ENCODE measurements at places on chromosomes 12 and 14.

DNA sequence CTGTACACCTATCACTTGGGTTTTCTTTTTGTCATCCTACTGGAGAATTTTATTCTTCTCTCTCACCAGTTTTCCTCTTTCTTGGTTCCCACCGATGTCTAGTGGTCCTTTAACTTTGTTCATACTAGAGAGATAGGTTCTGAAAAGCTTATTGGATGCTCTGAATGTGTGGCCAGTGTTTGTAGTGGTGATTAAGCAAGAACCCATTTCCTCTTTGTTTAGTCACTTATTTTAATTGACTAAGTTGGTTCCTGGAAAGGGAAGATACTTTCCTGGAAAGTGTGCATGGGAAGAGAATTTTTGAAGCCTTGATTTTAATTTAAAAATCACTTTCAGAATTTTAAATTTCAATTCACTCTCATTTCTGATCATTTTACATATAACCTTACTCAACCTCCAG, 127.2 kb downstream of the OTOGL start:
- DNase-seq: no peak

- DNase-seq: no peak
Measured at GRCh38 chr12:19778172-19778571, 338.9 kb downstream of the AEBP2 start.

DNA sequence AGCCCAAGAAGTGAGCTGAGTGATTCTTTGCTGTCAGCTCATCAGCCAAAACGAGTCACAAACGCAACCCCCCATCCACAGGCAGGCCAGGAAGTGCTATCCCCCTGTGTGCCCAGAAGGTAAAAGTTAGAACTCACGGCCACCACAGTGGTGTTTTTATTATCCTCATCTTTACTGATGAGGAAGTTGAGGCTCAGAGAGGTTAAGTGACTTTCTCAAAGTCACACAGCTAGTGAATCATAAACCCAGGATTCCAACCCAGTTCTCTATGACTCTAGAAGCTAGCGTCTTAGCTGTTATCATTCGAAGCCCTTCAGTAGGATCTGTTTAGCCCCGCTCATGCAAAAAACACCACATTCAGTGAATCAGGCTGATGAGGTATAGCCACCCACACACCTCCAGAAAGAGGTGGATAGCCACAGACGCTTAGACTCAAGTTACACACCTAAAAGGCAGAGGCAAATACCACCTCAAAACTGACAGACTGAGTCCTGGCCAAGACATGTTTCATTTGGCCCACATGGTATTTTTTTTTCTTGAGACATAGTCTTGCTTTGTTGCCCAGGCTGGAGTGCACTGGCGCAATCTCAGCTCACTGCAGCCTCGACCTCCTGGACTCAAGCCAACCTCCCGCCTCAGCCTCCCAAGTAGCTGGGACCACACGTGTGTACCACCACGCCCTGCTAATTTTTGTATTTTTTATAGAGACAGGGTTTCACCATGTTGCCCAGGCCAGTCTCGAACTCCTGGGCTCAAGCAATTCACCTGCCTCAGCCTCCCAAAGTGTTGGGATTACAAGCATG, 100.7 kb downstream of the SCARB1 start:
- no peak for DNase-seq

- no peak for DNase-seq
Measured at GRCh38 chr12:117530796-117531195, 169.4 kb upstream of the NOS1 start.

GRCh38 chr12:118830296-118830695, 151.0 kb upstream of the SRRM4 start:
- no peak for DNase-seq

DNA sequence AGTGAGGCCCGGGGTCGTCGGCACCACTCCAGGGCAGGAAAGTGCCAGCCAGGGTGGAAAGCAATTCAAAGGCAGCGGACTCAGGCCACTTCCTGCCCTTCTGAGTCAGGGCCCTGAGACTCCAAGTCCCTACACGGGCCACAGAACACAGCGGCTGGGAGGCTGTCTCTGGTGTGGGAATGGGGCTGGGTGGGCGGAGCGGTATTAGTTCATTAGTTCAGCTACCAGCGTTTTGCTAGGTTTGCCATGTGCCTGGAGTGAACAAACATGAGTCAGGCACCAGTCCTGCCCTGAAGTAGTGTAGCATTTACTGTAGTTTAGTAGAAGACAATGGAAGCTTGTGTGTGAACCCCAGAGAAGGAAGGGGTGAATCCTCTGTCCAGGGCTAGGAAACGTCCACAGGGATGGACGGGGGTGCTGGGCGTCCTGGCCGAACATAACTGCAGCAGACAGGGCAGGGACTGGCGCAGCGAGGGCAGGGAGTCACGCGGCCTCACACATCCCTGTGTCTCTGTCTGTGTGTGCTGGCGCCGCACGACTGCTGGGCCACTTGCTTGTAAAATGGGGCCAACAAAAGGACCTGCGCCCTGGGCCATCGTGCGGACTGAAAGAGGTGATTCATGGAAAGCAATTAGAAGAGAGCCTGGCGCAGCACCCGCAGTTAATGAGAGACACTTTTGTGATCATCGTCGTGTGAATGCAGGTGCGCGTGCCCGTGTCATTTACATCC, 186.4 kb upstream of the PRMT8 start:
- peak; percentile 78 for DNase-seq

DNA sequence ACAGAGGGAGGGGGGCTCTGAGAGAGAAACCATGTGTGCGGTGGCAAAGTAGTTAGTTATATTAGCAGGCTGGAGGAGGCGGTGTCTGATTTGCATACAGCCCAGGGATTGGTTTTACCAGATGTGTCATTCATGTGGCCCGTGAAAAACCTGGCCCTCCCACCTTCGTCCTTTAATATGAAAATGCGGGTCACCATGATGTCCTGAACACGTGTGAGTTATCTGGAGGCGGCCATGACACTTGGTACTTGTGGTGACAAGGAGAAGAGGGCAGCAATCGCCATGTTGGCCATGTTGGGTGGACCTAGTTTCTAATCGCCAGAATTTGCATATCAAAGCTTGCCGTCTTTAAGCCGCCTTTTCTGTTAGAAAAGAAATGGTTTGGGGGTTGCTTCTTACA, 108.8 kb downstream of the RAD51B start:
- DNase-seq: no peak

- DNase-seq: peak; percentile 77
Measured at GRCh38 chr12:124626971-124627411, 59.6 kb upstream of the NCOR2 start.

- DNase-seq: no peak
Measured at GRCh38 chr12:96766232-96766631, 140.8 kb upstream of the NEDD1 start.

DNA sequence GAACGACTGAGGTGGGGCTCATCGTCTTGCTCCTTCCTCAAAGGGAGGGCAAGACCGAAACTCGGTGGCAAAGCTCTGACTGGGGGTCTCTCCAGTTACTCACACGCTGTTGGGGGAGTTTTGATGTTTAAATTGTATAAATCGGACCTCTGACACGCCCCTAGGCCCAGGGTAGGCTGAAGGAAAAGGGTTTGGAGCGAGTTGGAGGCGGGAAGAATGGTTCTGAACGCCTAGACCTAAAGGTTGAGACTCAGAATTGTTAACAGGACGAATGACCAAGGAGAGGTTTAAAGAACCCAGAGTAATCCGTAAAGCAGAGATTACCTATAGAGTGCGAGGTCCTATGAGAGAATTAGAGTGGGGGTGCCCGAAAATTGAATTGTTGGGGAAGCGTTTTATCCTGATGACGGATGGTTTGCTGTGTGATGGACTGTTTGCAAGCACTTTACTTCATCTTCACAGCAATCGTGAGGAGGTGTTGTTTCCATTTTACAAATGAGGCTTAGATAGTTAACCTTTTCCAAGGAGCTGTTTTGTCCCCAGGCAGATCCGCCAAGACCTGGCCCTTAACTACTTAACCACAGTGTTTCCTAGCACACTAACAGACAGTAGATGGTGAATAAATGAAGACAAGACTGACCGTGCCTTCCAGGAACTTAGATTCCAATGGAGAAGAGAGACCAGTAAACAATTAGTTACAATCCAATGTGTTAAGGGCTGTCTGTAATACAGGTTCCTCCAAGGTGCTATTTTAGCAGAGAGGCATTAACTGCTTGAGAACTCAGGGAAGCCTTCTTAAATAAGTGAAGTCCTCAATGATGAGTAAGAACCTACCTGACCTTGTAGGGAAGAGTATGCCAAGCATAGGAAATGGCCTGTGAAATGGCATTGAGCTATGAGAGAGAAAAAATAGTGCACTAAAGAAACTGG, 929 bp upstream of the UBE2N start:
- DNase-seq: no peak

Measured in hepatic stellate cell (primary cell).